ENCODE measurements at places on chromosomes 7 and 10.

GRCh38 chr10:109055243-109055642 lies 868.1 kb downstream of the XPNPEP1 start:
- DNase-seq = no peak

DNA sequence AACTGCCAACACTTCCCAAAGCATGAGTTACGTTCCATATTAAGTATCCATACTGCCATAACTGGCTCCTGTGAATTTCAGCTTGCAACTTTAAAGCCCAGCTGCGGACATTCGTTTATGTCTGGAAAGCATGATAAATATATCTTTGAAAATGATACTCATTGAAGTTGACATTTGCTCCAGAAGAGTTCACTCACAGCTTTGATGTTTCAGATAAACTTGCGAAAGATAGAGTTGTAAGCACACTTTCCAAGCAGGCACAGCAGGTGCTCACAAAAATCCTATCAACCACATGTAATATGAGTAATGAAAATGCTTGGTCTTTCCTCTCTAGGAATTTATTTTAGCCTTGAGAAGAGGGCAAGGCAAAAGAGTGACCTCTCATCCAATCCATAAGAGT lies 4.5 kb downstream of the CHCHD3 start:
- no peak for DNase-seq

- no peak for DNase-seq
Observed at GRCh38 chr7:128407233-128407589, 2.6 kb downstream of the IMPDH1 start.

- no peak for DNase-seq
Observed at GRCh38 chr10:31768467-31768866, 160.2 kb downstream of the ARHGAP12 start.

GRCh38 chr7:138565451-138566114 lies 105.5 kb downstream of the TRIM24 start:
- DNase-seq = no peak

- no peak for DNase-seq
Observed at GRCh38 chr7:85454904-85455303, 268.0 kb upstream of the SEMA3D start.

GRCh38 chr7:12888717-12889116 lies 201.3 kb downstream of the ARL4A start:
- peak; percentile 15 for DNase-seq

DNA sequence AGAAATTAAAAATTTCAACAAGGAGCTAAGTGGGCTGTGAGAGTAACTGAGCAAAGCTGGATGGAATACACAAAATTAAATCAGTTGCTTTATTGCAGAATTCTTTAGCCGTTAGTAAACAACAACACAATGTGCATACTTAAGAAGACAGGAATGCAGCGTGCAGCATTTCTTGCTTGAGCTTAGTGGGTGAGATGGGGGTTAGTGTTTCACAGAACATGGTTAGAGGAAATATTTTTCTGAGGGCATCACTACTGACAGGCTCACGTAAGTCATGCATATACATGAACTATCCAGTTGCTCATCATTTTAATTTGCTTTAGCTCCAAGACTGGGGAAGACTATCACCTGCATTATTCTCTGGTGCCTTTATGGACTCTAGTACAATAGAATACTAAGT lies 80.8 kb downstream of the CD36 start:
- no peak for DNase-seq

DNA sequence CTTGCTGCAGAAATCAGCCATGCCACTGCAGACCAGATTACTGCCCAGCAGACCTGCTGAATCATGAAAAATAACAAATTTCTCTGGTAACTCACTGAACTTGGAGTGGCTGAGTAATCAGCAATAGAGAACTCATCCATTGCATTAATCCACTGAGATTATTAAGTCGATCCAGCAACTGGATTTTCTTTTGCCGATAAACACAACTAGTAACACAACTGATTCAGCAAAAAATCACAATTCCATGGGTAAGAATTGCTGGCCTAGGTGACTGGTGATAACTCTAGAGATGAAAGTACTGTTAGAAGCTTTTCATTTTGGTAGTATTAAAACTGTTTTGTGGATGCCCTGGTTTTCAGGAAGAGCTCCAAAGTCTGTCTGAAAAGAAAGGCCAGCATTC lies 214.5 kb downstream of the ETV1 start:
- no peak for DNase-seq

- DNase-seq = no peak
Observed at GRCh38 chr7:138276891-138277290, 183.2 kb upstream of the TRIM24 start.

DNA sequence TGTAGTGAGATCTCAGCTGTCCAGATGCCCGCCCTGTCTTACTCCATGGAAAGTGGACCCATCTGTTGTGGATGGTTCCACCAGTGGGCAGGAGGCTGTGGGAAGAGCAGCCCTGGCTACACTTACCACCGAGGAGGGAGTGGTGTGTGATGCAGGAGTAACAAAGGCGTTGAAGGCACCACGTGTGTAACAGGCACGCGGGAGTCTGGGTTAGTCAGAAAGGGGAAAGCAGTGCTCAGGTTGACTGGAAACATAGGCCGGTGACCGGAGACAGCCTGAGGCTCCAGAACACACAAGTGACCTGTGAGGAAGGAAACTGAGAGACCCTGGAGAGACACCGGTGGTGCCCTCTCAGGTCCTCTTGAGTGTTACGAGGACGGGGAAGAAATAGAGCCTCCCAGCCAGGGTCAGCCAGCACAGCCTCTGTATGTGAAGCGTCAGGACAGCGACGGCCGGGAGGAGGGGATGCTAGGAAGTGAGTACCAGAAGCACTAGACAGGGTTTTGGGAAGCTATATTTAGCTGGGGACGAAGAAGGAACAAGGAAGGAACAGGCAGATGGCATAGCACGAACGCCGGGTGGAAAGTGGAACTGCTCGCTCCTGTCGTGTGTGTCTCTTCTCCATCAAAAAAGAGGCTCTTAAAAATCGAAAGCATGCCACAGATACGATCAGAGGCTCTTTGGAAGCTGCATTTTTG lies 51.7 kb downstream of the DAGLB start:
- no peak for DNase-seq

DNA sequence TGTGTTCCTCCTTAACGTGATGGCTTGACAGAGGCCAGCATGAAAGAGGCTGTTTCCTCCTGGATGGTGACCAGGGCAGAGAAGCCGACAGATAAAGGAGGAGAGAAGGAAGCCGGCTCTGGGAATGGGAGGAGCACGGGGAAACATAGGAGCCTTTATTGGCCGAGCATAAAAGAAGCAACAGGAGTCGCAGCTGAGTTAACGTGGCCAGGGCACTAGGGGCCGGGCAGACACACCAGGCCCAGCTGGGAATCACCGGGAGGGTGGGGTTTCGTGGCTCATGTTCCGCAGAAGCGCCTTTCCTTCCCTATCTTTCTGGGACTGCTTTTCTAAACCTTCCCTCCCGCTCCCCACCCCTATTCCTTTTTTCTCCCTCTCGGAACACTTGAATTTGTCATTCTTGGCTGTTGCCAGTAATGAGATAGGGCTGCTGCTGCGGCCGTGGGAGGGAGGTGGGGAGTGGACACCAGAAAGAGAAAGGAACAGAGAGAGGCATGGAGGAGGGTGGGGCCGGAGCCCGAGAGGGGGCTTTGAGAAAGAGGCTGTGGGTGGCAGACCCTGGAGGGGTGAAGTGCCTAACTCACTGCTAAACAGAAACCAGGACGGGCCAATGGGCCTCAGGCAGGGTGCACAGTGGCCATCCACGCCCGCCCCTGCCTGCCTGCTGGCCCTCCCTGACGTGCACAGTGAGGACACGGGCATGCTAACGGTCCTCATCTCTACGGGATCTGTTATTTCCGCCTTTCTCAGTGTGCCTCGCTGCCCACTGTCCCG lies 65.2 kb downstream of the COL13A1 start:
- DNase-seq = no peak

DNA sequence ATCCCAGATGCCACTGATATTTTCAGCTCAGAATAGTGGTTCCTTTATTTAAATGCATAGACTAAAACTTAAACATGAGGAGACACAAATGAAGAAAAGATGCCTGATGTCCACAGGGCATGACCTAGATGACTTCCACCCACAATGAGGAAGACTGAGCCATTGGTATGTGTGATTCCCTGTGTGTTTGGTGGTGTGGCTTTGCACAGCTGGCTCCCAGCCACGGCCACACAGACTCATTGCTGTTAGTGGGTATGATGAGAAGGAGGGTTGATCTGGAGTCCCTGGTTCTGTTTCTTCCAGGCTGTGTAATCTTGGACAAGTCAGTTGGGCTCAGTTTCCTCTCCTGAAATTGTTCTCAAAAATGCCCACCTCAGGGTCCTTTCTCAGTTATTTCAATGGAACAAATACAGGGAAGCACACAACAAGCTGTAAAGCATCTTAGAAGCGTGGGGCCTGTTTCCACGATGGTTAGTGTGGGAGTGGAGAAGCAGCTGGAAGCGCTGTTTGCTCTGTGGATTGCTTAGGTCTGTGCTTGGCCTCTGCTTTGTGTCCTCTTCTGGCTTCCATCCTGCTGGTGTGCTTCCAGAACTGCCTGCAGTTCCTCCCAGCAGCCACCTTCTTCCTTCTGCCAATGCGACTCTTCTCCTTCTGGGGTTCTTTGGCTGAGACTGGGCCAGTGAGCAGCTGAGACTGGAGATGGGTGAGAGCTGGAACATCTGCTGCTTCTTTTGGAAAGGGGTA lies 303.7 kb downstream of the BMPER start:
- no peak for DNase-seq

DNA sequence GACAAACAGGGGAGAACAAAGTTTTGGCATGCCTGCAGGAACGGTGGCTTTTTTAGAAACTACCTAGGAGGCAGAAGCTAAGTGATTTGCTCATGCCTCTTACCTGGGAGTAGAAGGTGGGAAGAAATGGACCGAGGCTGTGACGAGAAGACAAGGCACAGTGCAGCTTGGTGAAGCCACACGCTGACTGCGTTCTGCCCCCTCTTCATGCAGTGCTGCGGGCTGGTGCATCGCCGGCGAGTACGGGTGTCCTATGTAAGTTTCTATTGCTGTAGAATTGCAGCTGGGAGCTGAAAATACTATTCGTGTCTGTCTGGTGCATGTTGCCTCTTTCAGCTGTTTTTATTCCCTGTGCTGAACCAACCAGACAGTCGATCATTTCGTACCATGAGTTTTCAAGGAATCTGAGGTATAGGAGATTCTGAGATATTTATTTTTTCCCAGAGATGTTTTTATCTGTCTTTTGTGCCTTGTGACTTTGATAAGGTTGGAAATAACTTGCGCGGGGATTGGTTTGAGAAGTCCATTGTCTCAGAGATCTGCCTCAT lies 120.9 kb downstream of the CACNB2 start:
- no peak for DNase-seq

Measured in activated CD4-positive, alpha-beta T cell treated with anti-CD3 and anti-CD28 coated beads, Interleukin-10, Interleukin-2, amounts not matched to agents 100 ng/mL and 50 ng/mL, durations not matched to agents 16 hours and 8 hours (primary cell).